ENCODE measurements at places on chromosomes 4 and X. TPM values are rescaled to one million over a fixed set of nuclear protein-coding genes. Genes with fewer than 3 reads are reported as not detected.

Gene SPRY1
- total RNA-seq: 60.2 TPM

Gene RIPPLY1
- not detected for total RNA-seq

Gene GLOD5
- not detected for total RNA-seq

Gene FGF5
- not detected for total RNA-seq

GRCh38 chr4:74659576-74660411, 134.5 kb downstream of the BTC start:
- no peaks in the 10 kb centered on the region for H3K4me1 ChIP-seq
- no peak overlapping the region for H3K27ac ChIP-seq
- H3K36me3 ChIP-seq: no peaks in the 10 kb centered on the region
- no peak for DNase-seq
- H3K27me3 ChIP-seq: no peaks in the 10 kb centered on the region

GRCh38 chr4:48255959-48256342, 13.7 kb downstream of the TEC start:
- H3K4me3 ChIP-seq: no peak overlapping the region
- no peak overlapping the region for H3K27ac ChIP-seq
- H3K27me3 ChIP-seq: no peaks in the 10 kb centered on the region
- H3K4me1 ChIP-seq: peaks cover under 1% of the 10 kb centered on the region
- no peaks in the 10 kb centered on the region for H3K36me3 ChIP-seq
- DNase-seq: no peak

DNA sequence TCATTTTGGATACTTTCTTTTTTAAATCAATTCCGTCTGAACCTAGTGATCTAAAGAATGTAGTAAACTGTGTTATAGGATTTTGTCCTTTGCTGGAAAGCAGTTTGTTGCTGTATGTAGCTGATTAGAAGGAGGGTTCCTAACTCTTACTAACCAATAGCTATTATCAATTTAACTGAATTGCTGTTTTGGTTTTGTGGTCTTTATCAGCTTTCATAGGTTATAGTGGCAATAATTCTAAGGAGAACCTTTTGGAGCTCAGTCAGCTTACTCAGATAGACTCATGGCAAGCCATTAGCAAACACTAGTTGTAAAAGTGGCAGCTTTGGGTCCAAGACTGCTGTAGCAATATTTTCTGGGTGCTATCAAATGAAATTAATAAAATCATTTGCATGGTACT, 29.6 kb downstream of the SH3BGRL start:
- peaks cover 11% of the 10 kb centered on the region for H3K36me3 ChIP-seq
- no peaks in the 10 kb centered on the region for H3K4me1 ChIP-seq
- DNase-seq: no peak
- H3K27ac ChIP-seq: no peak overlapping the region
- no peak overlapping the region for H3K4me3 ChIP-seq

DNA sequence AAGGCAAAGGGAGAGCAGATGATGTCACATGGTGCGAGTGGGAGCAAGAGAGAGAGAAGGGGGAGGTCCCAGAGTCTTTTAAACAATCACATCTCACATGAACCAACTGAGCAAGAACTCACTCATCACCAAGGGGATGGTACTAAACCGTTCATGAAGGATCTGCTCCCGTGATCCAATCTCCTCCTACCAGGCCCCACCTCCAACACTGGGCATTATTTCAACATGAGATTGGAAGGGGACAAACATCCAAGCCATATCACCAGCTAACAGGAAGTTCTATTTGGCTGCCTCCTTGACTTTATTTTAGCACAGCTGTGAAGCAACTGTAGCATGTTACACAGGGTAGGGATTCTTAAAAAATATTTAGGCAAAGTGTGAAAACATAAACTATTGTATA, 102.5 kb downstream of the DDIT4L start:
- H3K4me1 ChIP-seq: peaks cover 17% of the 10 kb centered on the region
- no peaks in the 10 kb centered on the region for H3K36me3 ChIP-seq
- no peak overlapping the region for H3K4me3 ChIP-seq
- DNase-seq: peak; percentile 48
- no peak overlapping the region for H3K27ac ChIP-seq

GRCh38 chr4:1367936-1368289, 20.9 kb downstream of the UVSSA start:
- H3K4me1 ChIP-seq: no peaks in the 10 kb centered on the region
- no peaks in the 10 kb centered on the region for H3K27me3 ChIP-seq
- H3K27ac ChIP-seq: no peak overlapping the region

DNA sequence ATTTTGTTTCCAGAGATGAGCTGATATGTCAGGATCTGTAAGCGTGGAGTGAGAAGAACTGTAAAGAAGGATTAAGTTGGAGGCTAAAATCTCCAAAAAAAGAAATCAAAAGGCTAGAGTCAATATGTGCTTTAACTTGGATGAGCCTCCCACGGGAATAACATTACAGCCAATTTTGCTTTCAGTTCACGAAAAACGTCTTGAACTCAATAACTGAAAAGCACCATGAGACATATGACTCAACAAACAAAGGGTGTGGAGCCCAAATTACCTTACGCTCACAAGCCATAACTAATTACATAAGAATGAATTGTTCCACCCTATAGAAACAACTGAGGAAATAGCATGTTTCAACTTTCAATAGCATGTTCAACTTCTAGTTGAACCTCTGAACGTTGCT, 22.3 kb downstream of the TMPRSS11D start:
- no peak overlapping the region for H3K27ac ChIP-seq
- H3K36me3 ChIP-seq: no peaks in the 10 kb centered on the region
- no peaks in the 10 kb centered on the region for H3K4me1 ChIP-seq
- H3K27me3 ChIP-seq: peaks cover 6% of the 10 kb centered on the region
- DNase-seq: no peak

GRCh38 chr4:52298444-52298843, 247.3 kb downstream of the SPATA18 start:
- DNase-seq: no peak
- H3K27me3 ChIP-seq: no peaks in the 10 kb centered on the region
- no peaks in the 10 kb centered on the region for H3K36me3 ChIP-seq
- H3K27ac ChIP-seq: no peak overlapping the region
- no peaks in the 10 kb centered on the region for H3K4me1 ChIP-seq

DNA sequence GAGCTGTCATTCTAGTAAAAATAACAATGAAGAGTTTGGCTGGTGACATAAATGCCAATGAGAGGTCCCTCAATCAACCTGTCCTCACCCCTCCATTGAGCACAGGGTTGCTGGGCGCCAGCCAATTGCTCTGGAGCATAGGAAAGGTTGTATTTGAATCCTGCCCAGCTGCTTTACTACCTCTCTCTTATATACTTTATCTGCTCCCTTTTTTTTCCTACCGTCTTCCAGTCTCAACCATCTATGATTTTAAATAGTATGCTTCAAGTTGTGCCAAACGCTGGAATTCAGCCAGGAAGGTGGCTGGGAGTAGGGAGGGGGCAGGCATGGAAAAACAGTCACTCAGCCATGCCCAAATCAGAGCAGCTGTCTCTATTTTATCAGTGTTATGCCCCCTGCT, 153.8 kb downstream of the NR3C2 start:
- H3K27me3 ChIP-seq: no peaks in the 10 kb centered on the region
- H3K27ac ChIP-seq: no peak overlapping the region
- H3K4me1 ChIP-seq: no peaks in the 10 kb centered on the region
- no peaks in the 10 kb centered on the region for H3K36me3 ChIP-seq
- no peak for DNase-seq

DNA sequence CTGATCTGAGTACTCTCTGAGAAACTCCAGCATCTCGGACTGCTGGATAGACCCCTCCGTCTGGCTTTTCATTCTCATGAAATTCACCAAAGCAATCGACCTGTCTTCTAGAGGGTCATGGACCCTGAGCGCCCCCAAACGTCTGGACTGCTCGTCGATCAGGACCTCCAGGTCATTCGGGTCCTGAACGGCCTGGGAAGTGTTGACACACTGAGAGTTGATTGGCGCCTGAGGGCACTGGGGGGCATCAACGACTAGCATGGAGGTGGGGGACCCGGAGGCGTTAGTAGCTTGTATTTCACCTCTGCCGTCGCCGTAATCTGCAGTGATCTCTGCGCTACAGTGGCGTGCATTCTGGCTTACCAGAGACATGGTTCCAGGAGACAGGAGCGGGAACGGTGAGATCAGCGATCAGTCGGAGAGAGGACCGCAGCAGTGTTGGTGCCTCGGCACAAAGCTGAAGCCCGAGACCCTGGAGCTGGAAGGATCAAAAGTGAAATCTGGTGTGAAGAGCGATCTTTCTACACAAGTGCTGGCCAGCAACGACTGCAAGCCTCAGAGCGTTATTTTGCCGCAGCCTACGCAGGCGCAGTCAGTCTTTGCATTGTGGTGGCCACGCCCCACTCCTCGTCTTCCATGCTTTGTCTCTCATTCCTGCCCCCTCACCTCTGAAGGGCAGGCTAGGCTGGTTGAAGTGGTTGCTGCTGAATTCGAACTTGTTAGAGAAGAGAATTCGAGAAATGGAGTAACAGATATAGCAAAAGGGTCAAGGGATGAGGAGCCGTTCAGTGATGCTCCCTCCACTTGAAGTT, at the start of gene MAGEE2:
Gene MAGEE2, minus strand, starts transcription at position 575 of the 812 bp plus-strand sequence. Its CDS starts 203 bp downstream, at position 372.
- no peaks in the 10 kb centered on the region for H3K36me3 ChIP-seq
- peaks cover 2% of the 10 kb centered on the region for H3K27me3 ChIP-seq
- H3K4me1 ChIP-seq: peaks cover 2% of the 10 kb centered on the region
- H3K27ac ChIP-seq: no peak within 1 kb of the TSS
- H3K4me3 ChIP-seq: peak within 1 kb of the TSS; percentile 78
- DNase-seq: no peak

DNA sequence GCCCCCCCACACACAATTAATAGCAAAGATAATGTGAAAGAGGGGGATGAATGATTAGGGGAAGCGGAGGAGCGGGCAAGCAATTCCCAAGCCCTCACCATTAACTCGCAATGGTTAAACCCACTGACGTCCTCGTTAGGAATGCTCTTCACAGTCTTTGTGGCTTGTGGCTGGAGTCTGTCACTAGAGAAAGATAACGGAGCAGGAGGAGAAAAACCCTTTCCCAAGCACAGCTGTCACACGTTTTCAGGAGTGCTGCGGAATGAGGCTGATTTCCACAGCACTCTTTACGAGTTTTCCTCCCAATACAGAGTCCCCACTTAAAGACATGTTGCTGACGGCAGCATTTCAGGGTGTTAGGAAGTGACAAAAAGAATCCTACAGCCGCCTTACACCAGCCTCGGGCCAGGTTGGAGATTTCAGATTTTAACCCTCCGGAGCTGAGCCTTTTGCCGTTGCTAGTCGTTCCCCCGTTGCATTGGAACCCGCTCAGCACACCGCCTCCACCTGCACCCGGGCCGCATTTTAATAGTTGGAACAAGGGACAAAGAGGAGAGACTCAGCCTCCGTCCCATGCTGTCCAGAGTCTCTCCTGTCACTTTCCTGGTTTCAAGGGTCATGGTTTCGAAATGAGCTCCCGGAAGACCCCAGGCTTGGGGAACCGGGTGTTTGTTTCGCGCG, 92.2 kb downstream of the GEMIN8 start:
- peak overlapping the region; percentile 26 for H3K4me3 ChIP-seq
- H3K4me1 ChIP-seq: no peaks in the 10 kb centered on the region
- H3K27ac ChIP-seq: no peak overlapping the region
- peaks cover 36% of the 10 kb centered on the region for H3K27me3 ChIP-seq
- no peak for DNase-seq

DNA sequence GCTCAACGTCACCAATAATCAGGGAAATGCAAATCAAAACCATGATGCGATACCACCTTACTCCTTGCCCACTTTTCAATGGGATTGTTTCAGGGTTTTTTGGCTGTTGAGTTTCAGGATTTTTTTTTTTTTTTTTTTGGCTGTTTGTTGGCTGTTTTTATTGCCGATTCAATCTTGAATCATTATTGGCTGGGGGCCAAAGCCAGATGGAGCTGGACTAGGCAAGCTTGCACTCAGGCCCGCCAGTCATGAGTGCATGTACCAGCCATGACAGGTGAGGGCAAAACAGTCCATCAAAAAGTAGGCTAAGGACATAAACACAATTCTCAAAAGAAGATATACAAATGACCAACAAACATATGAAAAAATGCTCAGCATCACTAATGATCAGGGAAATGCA, 13.3 kb downstream of the YIPF7 start:
- H3K4me3 ChIP-seq: no peak overlapping the region
- DNase-seq: no peak
- no peaks in the 10 kb centered on the region for H3K4me1 ChIP-seq
- H3K27me3 ChIP-seq: no peaks in the 10 kb centered on the region
- no peaks in the 10 kb centered on the region for H3K36me3 ChIP-seq

- H3K4me3 ChIP-seq: no peak overlapping the region
- H3K4me1 ChIP-seq: no peaks in the 10 kb centered on the region
- H3K27me3 ChIP-seq: no peaks in the 10 kb centered on the region
- no peak for DNase-seq
- H3K36me3 ChIP-seq: no peaks in the 10 kb centered on the region
- no peak overlapping the region for H3K27ac ChIP-seq
Observed at GRCh38 chrX:30612250-30612655, 34.7 kb upstream of the TASL start.

DNA sequence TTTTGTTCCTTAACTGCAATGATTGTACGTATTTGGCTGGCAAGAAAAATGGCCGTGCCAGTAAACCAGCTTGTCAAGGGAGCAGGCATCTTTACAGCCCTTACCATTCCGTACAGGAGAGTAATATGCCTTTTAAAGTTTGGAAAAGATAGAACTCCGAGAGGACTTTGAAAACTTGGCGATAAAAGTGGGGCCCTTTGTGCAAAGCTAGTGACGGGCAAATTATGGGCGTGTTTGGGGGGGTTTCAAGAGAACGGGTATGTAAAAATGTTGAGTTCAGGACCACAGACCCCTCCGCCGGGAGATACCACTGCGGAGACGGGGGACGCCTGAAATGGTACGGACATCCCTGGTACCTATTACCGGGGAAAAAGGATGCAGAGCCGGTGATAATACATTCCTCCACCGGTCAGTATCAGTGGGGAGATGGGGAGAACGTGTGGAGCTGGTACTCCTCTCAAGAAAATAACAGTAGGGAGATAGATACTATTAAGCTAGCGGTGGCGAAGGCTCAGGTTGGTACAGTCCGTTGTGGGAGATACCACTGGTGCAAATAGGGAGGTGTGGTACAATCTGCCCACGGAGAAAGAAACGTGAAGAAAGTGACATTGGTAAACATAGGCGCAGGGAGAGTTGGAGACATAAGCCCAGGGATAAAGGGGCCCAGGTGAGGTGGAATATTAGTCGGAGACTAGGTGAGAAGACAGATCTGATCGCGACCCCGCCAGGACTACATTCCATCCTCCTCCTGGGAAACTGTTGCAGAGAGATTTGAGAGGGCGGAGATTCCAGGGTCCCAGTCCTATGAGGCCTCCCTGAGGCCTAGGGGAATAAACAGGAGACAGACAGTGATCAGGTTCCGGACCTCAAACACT, 14.5 kb downstream of the SPACA5 start:
- H3K4me3 ChIP-seq: peak overlapping the region; percentile 94
- no peaks in the 10 kb centered on the region for H3K27me3 ChIP-seq
- H3K4me1 ChIP-seq: peaks cover 16% of the 10 kb centered on the region
- peak; percentile 89 for DNase-seq
- peak overlapping the region; percentile 98 for H3K27ac ChIP-seq

GRCh38 chr4:82373486-82373815, 340 bp downstream of the HNRNPD start:
- peak overlapping the region; percentile 98 for H3K27ac ChIP-seq
- peak overlapping the region; percentile 91 for H3K4me3 ChIP-seq
- no peak for DNase-seq
- H3K4me1 ChIP-seq: peaks cover 44% of the 10 kb centered on the region
- H3K27me3 ChIP-seq: no peaks in the 10 kb centered on the region

GRCh38 chr4:181685461-181685860, 557.7 kb upstream of the TENM3 start:
- H3K27me3 ChIP-seq: no peaks in the 10 kb centered on the region
- no peak for DNase-seq
- no peak overlapping the region for H3K4me3 ChIP-seq
- no peak overlapping the region for H3K27ac ChIP-seq
- no peaks in the 10 kb centered on the region for H3K36me3 ChIP-seq
- no peaks in the 10 kb centered on the region for H3K4me1 ChIP-seq

- H3K27me3 ChIP-seq: no peaks in the 10 kb centered on the region
- H3K4me1 ChIP-seq: no peaks in the 10 kb centered on the region
- no peak overlapping the region for H3K27ac ChIP-seq
- no peak overlapping the region for H3K4me3 ChIP-seq
- no peaks in the 10 kb centered on the region for H3K36me3 ChIP-seq
Observed at GRCh38 chrX:44035571-44035970, 62.4 kb upstream of the NDP start.
